ENCODE measurements at places on chromosomes 12 and 14.

DNA sequence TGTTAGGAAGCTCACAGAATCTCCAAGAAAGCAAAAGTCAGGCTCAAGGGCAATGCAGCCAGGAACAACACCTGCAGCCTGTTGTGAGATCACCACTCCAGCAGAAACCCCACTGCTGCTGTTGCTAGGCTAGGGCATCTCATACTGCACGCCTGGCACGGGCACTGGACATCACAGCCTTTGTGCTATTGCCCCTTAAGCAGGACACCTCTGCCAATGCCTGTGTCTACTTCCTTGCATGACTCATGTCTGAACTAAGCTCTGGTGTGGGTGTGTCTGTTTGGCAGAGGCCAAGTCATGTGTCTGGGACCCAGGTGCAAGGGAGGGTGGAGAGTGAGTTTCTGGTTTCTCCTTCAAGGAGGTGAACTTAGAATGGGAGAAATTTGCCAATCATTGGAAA lies 10.0 kb upstream of the DDX47 start:
- peak; percentile 10 for DNase-seq

DNA sequence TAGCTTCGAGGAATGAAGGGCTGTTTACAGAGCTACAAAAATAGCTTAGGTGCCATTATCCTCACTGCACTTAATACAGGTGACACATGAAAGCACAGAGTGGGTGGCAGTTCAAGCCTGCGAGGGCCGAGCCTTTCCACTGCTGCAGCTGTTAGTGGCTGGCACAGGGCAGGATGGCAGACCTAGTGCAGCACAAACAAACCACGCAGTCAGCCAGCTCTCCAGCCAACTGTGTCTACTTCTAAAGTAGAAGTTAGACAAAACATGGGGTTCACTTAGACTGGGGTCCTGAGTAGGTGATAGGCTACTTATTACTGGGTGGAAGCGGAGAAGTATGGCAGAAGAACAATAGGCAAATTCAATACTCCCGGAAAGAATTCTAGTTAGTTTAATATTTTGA lies 95.4 kb downstream of the DUSP16 start:
- peak; percentile 24 for DNase-seq

- DNase-seq = no peak
Measured at GRCh38 chr12:15592934-15593333, 196.3 kb downstream of the EPS8 start.

DNA sequence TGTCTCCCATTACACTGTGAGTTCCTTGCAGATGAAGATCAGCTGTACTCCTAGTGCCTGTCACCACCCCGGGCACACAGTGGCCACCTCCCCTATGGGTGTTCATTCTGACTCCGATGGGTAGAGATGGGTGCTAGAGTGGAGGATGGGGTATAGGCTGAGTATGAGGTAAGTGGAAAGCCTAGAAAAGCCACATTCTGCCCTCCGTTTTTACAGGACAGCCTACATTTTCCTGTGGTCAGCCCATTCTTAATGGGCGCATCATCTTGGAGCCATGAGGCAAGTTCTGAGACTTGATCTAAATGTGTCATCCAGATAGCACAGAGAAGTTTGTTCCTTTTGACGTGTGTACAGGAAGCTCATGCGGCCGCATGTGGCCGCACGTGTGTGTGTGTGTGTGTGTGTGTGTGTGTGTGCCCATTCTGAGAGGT lies 166.7 kb upstream of the HIF1A start:
- DNase-seq = no peak

- no peak for DNase-seq
Measured at GRCh38 chr14:33647385-33647786, 303.5 kb downstream of the EGLN3 start.

GRCh38 chr12:105077435-105077834 lies 6.8 kb downstream of the ALDH1L2 start:
- no peak for DNase-seq

GRCh38 chr14:94918896-94919295 lies 149.0 kb upstream of the GSC start:
- no peak for DNase-seq

GRCh38 chr14:97485201-97485600 lies 688.0 kb downstream of the VRK1 start:
- DNase-seq = no peak

DNA sequence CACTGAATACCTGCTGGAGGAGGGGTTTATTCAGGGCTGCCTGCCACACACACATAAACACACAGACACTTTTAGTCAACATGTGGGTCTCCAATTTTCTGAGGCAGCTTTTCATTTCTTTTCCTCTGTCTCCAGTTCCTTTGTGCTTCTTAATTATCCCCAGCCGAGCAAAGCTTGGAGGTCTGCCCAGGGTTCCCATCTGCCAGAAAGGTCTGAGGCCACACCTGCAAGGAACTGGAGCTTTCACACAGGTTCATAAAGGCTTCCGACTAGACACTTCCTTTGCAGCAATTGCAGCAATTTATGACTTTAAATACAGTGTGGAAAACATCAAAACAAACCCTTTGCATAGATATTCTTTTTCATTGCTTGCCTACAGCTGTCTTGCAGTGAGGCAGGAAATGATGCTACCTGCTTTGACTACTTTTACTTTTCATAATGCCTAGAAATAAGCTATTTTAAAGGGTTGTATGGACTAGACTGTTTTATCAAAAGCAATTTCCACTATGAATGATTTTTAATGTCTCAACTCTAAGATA lies 1318.9 kb downstream of the AACS start:
- no peak for DNase-seq

- no peak for DNase-seq
Measured at GRCh38 chr12:52832985-52833905, 866 bp downstream of the KRT79 start.

- no peak for DNase-seq
Measured at GRCh38 chr14:105913861-105914260, 387.5 kb downstream of the TMEM121 start.

GRCh38 chr12:52949413-52950331 lies 754 bp downstream of the KRT18 start:
- no peak for DNase-seq

GRCh38 chr12:101302741-101303140 lies 22.8 kb downstream of the UTP20 start:
- no peak for DNase-seq

- DNase-seq = no peak
Measured at GRCh38 chr14:76581592-76581991, 179.7 kb upstream of the VASH1 start.

DNA sequence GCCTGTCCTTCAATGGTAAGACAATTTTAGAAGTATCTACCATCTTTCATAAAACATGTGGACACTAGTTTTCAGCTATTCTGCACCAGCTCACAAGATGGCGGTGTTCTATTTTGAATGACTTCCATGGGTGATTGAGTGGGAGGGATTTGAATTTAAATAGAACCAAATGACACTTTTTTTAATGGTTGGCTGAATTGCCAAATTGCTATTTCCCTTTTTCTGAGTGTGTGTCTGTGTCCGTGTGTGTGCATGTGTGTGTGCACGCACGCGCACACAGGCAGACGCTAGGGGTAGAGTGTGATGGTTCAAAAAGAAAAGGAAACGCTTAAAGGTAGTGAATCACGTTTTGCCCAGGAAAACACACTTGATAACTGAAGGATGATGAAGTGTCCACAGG lies 362.6 kb downstream of the DAD1 start:
- no peak for DNase-seq

DNA sequence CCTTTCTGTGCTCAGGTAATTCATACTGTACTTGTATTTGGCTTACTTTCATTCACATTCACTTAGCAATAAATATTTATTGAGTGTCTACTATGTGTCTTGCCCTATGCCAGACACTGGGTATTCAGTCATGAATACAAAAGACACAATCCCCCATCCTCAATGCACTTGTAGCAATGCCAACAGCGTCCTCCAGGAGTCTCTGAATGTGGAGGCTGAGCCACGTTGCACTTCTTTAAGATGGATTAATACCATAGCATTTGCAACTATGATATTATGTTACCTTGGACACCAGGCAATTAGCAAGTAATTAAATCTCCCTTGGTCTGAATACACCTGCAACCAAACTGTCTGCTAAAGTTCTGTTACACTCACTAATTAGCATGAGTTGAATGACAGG lies 58.8 kb downstream of the OTX2 start:
- DNase-seq = no peak

- no peak for DNase-seq
Measured at GRCh38 chr12:120370343-120371243, 1.6 kb upstream of the MSI1 start.

DNA sequence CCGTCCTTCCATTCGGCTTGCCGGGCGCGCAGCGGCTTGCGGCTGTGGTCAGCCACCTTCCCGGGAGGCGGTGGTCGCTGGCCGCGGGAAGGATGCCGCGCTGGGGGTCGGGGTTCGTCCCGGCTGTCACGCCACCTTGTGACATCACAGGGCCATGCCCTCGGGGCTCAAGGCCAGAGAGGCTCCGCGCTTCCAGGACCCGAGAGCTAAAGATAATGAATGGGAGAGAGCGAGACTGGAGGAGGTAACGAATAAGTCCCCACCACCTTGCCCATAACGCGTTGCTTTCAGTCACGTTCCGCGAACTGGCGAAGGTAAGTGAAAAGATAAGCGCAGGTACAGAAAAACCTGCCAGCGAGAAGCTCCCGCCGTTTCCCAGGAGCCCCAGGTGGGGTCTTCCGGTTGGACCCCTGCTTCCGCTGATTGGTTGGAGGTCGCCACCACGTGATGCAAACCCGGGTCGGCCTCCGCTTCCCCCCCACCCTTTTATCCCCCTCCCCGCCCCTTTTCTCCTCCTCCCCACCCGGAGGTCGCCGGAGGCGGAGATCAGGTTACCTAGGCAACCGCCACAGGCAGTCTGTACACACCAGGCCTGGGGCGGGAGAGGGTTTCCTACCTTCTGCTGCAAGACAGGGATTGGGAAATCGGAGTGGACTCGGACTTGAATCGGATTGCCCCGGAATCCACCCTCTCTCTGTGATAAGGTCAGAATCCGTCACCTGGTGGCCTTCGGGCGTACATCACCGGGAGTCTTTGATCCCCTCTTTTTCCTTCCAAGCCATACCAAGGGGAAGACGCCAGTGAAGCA lies at the start of gene LRRC9:
Gene LRRC9 (plus strand): TSS at position 575 of the 808 bp plus-strand sequence.
- no peak for DNase-seq

- no peak for DNase-seq
Measured at GRCh38 chr12:76117067-76117691, 32.7 kb upstream of the NAP1L1 start.

DNA sequence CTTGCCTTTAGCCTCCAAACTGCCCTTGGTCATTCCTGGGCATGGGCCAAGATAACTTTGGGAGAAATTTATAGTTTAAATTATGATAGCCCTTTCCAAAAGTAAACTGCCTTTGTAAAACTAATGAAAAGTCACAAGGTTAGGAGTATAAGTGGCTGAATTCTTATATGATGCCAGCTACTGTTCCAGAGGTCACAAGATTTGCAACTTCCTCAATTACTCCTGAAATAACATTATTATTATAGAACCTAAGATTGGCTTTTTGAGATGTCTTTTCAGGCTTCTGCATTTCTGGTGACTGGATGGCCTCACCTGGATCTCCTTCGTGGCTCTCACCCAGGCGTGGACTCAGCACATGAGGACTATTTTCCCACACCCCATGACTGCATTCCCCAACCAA lies 55.0 kb downstream of the OSBPL8 start:
- no peak for DNase-seq

DNA sequence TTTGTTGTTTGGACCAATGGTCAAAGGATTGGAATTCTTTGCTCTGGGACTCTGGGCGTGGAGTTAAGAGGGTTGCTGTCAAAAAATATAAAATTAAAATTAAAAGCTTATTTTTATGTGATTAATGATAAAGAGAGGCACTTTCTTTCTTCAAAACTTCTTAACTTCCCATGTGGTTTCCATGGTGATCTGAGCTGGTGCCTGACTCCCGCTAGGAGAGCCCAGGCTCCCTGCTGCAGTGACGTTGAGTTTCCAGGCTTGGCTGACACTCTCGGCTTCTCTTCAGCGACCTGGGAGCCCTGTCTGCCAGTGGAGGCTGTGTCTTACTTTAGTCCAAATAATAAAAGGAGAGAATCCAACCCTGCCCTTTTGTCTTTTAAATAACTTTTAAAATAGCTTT lies 84.4 kb downstream of the GALC start:
- DNase-seq = no peak

- no peak for DNase-seq
Measured at GRCh38 chr12:7190268-7191055, 976 bp downstream of the PEX5 start.

DNA sequence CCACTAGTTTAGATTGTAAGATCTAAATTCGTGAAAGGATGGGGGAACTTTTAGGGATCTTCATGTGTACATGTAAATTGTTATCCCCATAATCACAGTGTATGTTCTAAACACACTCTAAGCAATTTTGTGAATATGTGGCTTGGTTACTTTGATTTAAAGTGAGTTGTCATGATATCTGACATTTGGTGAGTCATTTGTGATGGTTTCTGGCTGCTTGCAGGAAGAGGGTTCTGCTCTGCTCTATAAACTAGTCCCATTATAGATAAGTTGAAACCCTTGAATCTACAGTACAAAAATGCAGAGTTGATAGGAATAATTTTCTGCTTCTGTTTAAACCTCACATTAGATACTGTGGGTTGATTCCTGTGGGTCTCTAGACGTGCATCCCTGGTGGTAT lies 14.8 kb downstream of the GUCY2C start:
- DNase-seq = no peak

GRCh38 chr12:123073292-123073691 lies 77.6 kb downstream of the PITPNM2 start:
- DNase-seq = no peak

DNA sequence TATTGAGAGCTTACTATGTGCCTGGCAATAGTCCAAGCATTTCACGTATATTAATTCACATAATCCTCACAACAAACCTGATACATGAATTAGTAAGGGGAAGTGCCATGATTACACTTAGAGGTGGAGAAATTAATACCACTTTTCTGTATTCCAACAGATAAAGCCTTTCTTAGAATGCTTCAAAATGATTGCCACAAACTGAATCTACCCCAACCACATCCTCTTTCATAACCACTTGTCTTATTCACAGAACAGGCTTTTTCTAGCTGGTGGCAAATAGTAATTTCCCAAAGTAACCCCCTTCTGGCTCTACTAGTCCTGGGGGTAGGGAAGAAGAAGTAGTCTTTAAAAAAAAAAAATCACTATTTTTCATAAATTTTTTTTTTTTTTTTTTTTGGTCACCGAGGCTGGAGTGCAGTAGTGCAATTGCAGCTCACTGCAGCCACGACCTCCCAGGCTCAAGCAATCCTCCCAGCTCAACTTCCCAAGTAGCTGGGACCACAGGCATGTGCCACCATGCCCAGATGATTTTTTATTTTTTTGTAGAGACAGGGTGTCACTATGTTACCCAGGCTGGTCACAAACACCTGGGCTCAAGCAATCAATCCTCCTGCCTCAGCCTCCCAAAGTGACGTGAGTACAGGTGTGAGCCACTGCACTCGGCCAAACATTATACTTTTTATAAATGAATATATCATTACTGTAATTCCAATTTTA lies 59.0 kb upstream of the ARID2 start:
- no peak for DNase-seq

GRCh38 chr12:96103067-96103644 lies 67.8 kb upstream of the LTA4H start:
- DNase-seq = no peak

- DNase-seq = no peak
Measured at GRCh38 chr12:55935738-55936151, 4.8 kb downstream of the DGKA start.
